ENCODE measurements at places on chromosomes 3 and 15.

GRCh38 chr15:55277116-55277564 is 12.5 kb downstream of the RAB27A start:
- peak; percentile 20 for DNase-seq

- DNase-seq: no peak
These were observed 39.6 kb downstream of the VPS13C start for GRCh38 chr15:62020576-62021160.

DNA sequence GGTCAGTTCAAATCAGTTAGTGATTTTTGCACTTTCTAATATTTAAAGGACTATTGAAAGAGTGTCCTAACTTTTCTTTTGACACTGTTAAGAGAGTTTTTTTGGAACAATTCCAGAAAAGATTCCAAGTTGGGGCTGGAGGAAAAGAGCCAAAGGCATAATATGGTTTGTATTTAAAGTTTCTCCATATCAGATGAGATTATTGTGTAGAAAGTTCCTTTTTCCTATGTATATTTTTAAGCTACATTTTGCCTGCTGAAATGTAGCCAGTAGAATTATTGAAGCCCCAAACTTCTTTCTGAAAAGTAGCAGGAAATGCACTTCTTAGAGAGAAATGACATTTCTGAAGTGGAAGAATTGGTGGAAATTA is 136.5 kb upstream of the TSC22D2 start:
- no peak for DNase-seq

DNA sequence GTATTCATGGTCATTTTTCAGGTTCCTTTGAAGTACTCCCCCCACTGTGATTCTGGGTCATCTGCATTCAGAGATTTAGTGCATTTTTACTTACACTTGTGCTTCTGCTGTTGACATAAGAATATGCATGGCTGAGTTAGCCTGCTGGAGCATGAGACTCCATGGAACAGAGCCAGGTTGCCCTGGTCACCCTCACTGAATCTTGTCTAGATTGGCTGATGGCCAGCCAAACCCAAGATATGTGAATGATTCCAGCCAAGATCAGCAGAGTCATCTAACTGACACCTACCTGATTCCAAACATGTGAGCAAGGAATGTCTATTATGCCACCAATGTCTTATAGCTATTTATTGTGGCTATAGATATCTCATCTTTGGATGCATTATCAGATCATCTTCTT is 25.1 kb downstream of the DTWD1 start:
- no peak for DNase-seq

- DNase-seq: peak; percentile 2
These were observed 41.7 kb downstream of the AQP9 start for GRCh38 chr15:58179741-58180381.

DNA sequence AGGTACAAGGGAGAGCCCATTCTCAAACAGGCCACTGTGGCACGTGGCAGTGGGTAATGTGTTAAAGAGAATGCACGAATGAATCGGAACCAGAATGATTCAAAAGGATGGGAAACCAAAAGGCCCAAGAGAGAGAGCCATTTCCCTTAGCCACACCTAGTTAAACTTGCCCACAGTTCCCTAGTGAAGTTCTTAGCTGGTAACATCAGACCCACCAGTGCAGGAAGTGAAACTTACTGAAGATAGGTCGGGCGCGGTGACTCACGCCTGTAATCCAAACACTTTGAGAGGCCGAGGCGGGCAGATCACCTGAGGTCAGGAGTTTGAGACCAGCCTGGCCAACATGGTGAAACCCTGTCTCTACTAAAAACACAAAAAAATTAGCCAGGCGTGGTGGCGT is 97.1 kb downstream of the MEX3B start:
- DNase-seq: peak; percentile 29

GRCh38 chr3:50274371-50275104 is 4.3 kb upstream of the LSMEM2 start:
- DNase-seq: peak; percentile 73

GRCh38 chr3:128524374-128525299 is 31.6 kb upstream of the GATA2 start:
- DNase-seq: no peak

- DNase-seq: peak; percentile 40
These were observed 17.8 kb downstream of the TMEM212 start for GRCh38 chr3:171860830-171861535.

DNA sequence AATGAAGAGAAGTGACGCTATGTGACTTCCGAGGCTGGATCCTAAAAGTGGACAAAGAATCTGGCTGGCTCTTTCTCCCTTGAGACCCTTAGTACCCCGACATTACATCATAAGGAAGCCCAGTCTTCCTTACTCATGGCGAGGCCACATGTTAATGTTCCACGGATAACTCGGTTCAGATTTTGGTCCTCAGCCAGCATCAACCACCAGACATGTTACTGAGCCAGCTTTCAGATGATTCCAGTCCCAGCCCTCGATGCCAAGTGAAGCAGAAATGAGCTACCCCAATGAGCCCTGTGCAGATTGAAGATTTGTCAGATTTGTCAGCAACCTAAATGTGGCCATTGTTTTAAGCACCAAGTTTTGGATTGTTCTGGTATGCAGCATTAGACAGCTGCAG is 46.6 kb downstream of the SLCO2A1 start:
- DNase-seq: no peak

DNA sequence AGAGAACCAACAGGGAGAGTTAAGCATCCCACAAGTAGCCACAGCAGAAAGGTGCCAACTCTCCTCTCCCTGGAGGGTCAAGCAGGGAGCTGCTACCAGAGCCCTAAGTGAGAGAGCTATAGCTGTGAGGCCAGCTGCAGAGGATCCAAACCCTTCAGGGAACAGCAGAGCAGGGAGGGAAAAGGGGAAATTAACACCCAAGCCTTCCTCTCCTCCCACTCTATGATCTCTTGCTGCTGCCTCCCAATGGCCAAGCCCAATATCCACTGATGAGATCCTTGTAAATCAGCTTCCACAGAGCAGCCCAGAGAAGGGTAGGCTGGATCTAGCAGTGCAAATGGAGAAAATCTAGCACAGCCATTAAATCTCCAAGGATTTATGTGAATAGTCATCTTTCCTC is 68.2 kb upstream of the THBS1 start:
- DNase-seq: peak; percentile 14

GRCh38 chr3:24273491-24273890 is 221.2 kb downstream of the THRB start:
- DNase-seq: no peak

GRCh38 chr15:35775471-35775870 is 229.5 kb upstream of the DPH6 start:
- DNase-seq: no peak

DNA sequence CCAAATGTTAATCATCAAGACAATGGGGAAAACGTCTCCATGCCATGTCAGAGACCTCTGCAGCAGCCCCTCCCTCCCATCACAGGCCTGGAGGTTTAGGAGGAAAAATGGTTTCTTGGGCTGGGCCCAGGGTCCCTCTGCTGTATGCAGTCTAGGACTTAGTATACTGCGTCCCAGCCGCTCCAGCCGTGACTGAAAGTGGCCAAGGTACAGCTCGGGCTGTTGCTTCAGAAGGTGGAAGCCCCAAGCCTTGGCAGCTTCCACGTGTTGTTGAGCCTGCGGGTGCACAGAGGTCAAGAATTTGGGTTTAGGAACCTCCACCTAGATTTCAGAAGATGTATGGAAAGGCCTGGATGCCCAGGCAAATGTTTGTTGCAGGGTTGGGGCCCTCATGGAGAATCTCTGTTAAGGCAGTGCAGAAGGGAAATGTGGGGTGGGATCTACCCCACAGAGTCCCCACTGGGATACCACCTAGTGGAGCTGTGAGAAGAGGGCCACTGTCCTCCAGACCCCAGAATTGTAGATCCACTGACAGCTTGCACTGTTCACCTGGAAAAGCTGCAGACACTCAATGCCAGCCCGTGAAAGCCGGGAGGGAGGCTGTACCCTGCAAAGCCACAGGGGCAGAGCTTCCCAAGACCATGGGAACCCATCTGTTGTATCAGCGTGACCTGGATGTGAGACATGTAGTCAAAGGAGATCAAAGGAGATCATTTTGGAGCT is 25.0 kb downstream of the NECTIN3 start:
- no peak for DNase-seq

GRCh38 chr15:99438224-99438585 is 127.6 kb upstream of the MEF2A start:
- no peak for DNase-seq

DNA sequence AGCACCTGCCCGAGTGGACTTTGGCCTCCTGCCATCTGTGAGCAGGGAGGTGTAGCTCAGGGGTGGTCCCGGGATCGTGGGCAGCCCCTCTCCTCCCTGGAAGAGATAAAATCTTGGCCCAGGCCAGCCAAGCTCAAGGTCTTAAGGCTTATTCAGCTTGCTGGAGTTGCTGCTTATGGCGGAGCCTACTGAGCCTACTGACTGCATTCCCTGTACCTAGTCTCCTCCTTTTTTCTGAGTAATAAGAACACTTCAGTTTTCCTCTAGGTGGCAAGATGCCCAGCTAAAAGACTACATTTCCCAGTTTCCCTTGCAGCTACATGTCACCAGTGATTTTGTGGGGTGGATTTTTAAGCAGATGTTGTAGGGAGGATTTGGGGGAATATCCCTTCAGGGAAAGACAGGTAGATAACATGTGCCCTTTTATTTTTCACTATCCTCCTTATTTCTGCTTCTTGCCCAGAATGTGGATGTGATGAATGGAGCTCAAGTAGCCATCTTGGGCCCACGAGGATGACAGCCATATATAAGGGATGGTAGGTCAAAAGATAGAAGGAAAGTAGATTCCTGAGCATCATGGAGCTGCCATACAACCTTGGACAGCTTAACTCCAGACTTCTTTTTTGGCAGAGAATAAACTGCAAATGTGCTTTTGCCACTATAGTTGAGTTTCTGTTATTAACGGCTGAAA is 41.4 kb upstream of the INSYN1 start:
- DNase-seq: no peak
